Thoracic aorta (tissue), 2 donors: ENCODE measurements at places on chromosomes 3 and 15. TPM values are rescaled to one million over a fixed set of nuclear protein-coding genes. Genes with fewer than 3 reads are reported as not detected.

Gene HRG
- not detected for total RNA-seq

Gene CLSTN2
- total RNA-seq, result 15.7 TPM

DNA sequence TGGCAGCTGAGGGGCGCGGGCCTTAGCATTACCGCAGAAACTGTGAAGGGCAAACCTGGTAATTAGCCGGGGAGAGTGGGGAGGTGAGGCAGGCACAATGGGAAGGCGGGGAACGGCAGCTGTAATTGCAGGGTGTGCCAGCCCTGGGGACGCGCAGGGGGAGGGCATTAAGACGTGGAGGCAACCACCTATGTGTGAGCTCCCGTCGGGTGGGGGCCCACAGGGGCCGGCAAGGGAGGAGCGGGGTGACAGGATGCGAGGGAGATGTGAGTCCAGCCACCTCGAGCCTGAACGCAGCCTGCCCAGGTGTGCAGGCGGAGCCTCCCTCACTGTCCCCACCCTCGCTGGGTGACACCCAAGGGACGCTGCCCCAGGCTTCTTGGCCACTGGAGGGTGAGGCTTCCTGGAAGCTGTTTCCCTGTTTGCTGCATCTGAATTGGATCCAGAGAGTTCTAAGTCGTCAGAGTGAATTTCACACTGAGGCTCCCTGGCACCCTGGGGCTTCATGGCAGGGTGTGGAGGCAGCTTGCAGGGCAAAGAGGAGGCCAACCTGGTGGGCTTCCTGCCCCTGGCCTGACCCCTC, 130.6 kb upstream of the MEF2A start:
- DNase-seq, result no peak

GRCh38 chr15:101097111-101097510, 154.7 kb downstream of the CHSY1 start:
- DNase-seq, result no peak

GRCh38 chr3:128813097-128813496, 66.3 kb upstream of the ACAD9 start:
- no peak for DNase-seq

DNA sequence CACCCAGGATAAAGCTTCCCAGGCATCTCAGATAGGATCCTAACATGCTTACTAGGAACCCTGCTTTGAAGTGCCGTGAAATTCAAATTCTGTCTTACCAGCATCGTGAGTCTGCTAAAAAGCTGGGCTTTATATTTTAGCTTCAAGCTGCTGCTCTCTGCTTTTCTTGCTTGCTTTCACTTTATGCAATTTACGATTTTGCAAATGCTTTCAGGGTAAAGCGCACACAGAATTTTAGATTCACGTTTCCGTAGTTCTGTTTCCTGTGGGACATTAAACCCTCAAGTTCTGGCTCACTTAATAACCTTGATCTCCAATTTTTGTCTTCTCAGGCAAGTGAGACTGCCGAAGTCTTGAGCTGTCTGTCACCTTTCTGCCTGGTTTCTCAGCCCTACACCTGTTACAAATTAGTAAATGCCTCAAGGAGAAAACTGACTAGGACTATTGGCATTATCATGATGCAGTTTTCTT, 170.5 kb upstream of the TGFBR2 start:
- DNase-seq, result no peak

DNA sequence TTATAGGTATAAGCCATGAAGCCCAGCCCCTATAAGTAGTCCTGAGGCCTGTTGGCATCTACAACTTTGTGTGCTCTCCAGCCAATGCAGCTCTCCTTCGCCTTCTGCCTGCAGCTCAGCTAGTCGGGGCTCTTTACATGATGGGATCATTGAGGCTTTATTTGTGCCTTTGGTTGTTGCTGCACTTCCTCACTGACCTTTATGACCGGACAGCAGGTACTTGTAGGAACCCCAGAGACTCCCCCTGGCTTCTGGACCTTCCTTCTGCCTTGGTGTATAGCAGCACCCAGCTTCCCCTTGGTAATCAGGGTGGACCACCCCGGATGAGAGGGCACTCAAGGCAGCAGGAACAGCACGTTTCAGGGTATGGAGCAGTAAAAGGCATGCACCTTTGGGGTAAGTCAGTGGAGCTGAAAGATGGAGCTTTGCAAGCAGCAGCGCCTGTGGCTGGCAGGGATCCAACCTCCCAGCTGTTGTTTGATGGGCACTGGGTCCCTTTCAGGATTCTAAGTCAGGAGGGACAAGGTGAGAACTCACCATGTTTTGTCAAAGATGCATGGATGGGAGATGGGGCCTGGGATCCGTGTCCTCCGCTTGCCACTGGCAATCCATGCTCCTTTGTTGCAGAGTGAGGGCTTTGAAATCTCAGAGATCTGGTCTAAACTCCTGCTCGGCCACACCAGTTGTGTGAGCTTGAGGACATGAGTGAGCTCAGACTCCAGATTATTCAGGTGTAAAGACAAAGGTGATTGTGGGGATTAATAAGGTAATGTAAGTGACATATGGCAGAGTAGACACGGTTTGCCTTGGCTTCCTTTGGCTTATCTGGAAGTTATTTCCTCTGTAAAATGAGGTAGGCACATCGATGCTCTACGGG, 65.1 kb upstream of the KLF13 start:
- DNase-seq, result no peak

DNA sequence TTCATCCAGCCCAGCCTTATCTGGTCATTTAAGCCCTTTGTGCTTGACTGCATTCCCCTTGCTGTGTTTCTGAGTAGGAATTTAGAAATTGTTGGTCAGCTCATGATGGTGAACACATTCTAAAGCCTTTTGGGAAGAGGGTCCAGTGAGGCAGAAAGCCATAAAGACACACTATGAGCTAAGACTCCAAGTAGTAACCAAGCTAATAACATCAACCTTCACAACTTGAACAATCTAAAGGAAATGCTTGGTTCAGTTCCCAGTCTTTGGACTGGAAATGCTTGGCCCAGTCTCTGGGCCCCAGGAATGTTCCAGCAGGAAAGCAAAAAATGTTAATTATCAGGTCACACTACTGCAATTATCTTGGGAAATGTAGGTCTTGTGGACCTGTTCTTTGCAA, 7.7 kb downstream of the PLSCR1 start:
- DNase-seq, result no peak

DNA sequence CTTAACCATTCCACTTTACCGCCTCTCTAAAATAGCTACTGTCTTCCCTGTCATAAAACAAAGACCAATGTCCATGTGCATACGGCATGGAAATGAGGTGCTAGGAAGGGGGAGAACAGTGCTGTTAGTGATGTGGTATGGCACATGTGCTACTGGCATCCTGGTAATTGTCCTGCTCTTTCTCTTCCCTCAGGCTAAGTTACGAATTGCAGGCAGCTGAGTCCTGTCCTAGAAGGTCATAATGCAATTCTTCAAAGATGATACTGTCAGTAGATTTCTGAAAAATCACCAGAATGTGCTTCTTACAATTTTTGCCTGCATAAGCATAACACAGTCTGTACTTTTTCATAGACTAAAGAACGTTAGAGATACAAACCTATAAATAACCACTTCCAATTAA, 216.8 kb downstream of the RSL24D1 start:
- DNase-seq, result no peak

DNA sequence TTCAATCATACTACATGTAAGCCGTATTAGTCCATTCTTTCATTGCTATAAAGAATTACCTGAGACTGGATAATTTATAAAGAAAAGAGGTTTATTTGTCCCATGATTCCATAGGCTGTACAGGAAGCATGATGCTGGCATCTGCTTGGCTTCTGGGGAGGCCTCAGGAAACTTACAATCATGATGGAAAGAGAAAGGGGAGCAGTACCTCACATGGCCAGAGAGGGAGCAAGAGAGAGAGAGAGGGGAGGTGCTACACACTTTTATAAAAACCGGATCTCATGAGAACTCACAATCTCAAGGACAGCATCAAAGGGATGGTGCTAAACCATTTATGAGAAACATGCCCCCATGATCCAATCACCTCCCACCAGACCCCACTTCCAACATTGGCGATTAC, 14.3 kb upstream of the CLASP2 start:
- DNase-seq, result no peak

- no peak for DNase-seq
Observed at GRCh38 chr15:43208052-43209002, 12.5 kb downstream of the EPB42 start.

- no peak for DNase-seq
Observed at GRCh38 chr3:174862666-174863065, 3.5 kb downstream of the NAALADL2 start.

- DNase-seq, result no peak
Observed at GRCh38 chr15:49154799-49155109, 645 bp downstream of the COPS2 start.

DNA sequence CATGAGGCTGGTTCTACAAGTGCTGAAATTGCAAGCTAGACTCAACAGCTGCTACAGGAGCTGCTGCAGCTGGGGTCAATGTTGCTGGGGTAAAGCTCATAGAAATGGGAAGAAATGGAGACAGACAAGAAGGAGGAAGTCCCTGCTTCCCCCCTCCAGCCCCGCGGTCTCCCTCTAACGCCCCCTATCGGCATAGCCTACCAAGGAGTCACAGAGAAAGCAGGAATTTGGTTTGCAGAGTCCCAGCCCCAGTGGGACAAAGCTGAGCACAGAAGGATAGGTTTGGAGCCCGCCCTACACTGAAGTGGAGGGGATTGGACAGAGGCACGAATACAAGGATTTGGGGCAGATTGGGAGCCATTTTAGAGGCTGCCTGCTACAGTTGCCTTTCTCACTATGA, 176.9 kb upstream of the ANKRD28 start:
- no peak for DNase-seq

GRCh38 chr3:133273346-133273745, 126.5 kb upstream of the BFSP2 start:
- no peak for DNase-seq
